ENCODE measurements at places on chromosomes 5 and 9.

DNA sequence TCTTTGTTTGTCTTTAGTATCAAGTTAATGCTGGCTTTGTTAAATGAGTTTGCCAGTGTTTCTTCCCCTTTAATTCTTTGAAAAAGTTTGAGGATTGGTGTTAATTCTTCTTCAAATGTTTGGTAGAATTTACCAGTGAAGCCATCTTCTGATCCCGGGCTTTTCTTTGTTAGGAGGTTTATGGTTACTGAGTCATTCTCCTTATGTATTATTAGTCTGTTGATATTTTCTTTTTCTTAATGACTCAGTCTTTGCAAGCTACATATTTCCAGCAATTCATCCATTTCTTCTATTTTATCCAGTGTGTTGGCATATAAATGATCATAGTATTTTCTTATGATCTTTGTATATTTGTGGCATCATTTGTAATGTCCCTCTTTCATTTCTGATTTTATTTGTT lies 74.5 kb upstream of the SPINK5 start:
- DNase-seq, result no peak

- DNase-seq, result no peak
Observed at GRCh38 chr5:125835293-125836172, 587.7 kb upstream of the GRAMD2B start.

GRCh38 chr9:13078164-13078563 lies 201.3 kb downstream of the MPDZ start:
- no peak for DNase-seq

- no peak for DNase-seq
Observed at GRCh38 chr5:27479859-27480258, 441.5 kb upstream of the CDH9 start.

GRCh38 chr5:101018299-101018698 lies 115.2 kb upstream of the ST8SIA4 start:
- DNase-seq, result no peak
